ENCODE measurements at places on chromosomes 11 and 22.

- DNase-seq = no peak
Observed at GRCh38 chr11:120386774-120387371, 50.7 kb downstream of the ARHGEF12 start.

GRCh38 chr11:844693-845644 is 2.3 kb downstream of the TSPAN4 start:
- peak; percentile 41 for DNase-seq

GRCh38 chr11:1199241-1199750 is 23.6 kb upstream of the MUC5B start:
- no peak for DNase-seq

DNA sequence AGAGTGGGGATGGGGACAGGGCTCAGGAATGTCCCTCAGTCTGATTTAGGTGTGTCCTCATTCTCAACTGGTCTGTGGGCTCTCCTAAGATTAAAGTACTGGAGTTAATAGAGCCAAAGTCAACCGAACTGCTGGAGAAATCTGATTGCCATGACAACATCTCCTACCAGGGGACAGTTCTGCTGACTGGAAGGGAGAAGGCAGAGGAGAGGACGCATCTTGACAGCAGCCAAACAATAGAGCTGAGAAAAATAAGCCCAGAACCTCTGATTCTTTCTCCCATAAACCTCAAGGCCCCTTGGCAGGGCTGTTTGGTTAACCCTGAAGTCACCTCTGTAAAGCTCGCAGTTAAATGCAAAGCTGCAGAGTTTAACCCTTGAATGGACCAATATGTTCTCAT is 2.8 kb downstream of the KCTD14 start:
- DNase-seq = no peak
